Activated CD4-positive, alpha-beta T cell treated with anti-CD3 and anti-CD28 coated beads for 24 hours (primary cell): ENCODE measurements at places on chromosomes 5 and 9.

- DNase-seq, result peak; percentile 45
These were observed 78.9 kb upstream of the RPS23 start for GRCh38 chr5:82356808-82357671.

DNA sequence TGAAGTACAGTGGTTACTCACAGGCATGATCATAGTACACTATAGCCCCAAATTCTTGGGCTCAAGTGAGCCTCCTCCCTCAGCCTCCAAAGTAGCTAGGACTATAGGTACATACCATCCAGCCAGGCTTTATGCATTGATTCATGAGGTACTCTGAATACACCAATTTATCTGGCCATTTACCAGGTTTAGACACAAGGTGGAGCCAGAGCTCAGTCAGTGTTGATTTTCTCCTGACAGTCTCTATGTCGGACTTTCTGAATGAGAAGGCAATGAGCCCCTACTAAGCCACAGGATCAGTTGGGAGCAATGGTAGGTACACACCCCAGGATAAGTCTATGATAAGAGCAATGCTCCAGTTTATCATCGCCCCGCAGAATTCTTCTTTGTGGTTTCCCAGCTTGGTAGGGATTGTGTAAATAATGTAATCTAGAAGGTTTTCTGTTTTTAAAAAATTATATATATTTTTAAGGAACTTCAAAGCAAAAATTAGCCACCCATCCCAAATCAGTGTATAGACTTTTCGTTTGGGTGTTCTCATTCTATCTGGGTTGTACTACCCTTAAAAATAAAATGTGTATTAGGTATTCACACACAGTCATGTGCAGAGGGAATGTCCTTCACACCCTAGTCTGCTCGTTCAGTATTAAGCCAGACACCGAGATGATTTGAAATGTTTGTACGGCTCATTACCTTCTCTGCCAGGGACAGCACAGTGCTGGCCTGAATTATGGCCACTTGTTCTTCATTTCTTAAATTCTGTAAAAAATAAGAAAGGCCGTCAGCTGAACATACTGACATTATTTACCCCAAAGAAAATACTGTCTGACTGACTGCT is 118.4 kb upstream of the DPYSL3 start:
- peak; percentile 17 for DNase-seq

DNA sequence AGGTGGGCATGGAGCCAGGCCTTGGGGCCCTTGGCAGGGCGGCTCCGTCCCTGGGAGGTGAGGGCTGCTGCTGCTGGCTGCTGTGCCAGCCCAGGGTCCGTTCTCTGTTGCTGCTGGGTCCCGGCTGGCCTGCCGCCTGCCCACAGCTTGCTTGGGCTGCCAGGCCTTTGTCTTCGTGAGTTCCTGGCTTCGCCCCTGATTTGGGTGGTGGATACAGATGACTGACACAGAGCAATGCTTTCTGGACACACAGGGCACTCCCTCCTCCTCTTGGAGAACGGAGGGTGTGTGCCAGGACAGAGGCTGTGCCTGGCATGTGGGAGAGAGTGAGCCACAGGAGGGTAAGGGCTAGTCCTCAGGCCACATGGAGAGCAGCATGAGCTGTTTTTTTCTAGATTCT is 166.1 kb downstream of the MACROH2A1 start:
- no peak for DNase-seq

GRCh38 chr9:134701581-134702259 is 60.1 kb downstream of the COL5A1 start:
- DNase-seq, result no peak

GRCh38 chr9:19184144-19184917 is 46.2 kb upstream of the DENND4C start:
- DNase-seq, result peak; percentile 60
